NCI-H510A treated with DMSO at 0.1 percent for 48 hours (cell line): ENCODE measurements at places on chromosomes 11 and 22.

- DNase-seq, result no peak
Observed at GRCh38 chr11:99791354-99791753, 770.6 kb downstream of the CNTN5 start.

DNA sequence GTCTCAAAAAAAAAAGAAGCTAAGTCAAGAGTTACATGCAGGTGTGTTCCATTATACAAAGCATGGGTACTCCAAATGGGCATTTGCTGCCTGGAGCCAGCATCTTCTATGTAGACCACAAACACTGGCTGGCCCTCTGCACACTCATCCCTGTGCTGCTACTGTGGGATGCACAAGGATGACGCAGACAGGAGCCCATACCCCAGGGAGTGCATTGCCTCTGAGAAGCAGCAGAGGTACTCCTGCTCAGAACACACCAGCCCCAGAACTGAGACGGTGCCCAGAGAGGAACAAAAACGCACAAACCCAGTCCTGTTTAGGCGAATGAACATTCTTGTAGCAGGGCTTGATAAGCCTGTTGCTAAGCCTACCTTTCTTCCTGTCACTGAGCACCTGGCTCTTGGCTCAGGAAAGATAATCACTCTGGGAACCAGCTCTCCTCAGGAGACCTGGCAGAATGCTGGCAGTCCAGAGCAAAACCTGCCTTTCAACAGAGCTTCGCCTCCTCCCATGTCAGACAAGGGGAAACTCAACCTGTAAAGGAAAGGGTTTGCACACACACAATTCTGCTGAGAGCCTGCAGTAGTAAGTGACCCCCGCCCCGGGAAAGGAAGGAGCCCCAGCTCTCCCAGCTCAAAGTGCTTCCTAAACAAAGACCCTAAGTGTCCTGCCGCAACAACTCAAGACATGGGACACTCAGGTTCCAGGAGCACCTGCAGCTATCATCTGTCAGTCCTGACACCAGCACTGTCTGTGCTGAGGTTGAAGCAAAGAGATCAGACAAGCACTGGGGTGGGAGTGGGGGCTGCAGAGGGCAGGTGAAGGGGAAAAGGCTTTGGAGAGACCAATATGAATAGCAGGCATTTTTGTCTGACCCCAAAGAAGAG lies 145.7 kb downstream of the TENM4 start:
- DNase-seq, result peak; percentile 28

- DNase-seq, result no peak
Observed at GRCh38 chr11:75279273-75279672, 38.7 kb downstream of the TPBGL start.

DNA sequence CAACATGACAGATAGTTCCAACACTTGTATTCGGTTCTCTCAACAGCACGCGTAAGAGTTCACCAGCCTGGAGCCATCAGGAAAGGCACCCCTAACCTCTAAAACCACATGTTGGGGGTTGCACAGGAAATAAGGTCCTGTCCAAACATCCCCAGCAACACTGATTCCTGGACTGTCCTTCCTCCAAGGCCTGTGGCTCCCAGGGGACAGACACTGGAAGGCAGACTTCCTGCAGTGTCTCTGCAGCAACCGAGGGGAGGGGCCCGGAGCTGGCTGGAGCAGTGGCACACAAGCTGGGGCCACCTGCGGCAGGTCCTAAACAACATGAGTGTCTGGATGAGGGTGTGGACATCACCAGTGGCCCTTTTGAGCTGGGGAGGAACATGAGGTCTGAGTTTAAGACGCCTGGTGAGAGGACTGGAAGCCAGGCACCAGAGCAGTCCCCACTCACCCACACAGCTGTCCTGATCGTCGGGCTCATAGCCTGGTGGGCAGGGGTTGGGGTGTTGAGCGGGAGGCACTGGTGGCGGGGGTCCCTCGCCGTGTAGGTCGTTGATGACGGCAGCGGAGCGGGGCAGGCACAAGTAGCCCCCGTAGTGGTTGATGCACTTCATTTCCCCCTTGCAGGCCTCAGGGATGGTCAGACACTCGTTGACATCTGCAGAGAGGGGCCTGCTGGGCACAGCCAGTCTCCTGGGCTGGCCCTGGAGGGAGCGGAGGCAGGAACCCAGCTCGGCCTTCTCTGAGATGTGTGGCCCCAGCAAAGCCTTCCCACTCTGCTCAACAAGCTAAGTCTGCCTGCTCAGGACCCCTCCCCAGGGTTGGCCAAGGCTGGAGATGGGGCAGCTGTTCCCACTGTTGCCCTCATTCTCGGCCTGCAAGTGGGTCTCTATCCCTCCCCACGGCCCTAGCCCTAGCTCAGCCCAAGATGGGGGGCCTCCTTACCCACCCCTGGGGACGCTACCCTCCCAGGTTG lies 1.6 kb downstream of the EFEMP2 start:
- DNase-seq, result peak; percentile 25

GRCh38 chr22:38417252-38418060 lies 37.5 kb downstream of the KCNJ4 start:
- DNase-seq, result no peak
